ENCODE measurements at places on chromosomes 3 and 15.

DNA sequence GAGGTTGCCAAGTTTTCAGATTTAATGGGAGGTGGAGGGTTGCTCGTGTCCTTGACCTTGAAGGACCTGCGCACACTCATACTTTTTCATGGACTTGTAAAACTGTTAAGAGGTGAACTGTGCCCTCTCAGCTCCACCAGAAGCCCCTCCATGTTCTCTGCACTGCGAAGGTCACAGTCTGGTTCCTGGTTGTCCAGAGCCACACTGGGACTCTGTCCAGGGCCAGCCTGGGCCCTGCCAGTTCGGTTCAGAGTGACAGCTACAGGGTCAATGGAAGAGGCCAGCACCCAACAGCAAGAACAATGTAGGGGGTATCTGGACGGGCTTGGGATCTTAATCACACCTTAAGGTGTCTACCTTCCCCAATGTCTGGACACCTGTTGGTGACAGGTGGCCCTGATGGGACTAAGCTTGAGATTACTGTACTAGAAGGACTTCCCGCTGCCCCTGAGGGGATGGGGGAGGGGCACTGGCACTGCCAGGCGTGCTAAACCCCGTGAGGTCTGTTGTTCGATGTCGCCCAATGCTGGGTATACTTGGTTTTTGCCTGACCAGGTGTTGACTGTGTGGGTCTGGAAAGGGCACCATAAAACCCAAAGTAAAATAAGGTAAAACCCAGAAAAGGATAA lies 34.7 kb downstream of the GRK7 start:
- no peak for DNase-seq

DNA sequence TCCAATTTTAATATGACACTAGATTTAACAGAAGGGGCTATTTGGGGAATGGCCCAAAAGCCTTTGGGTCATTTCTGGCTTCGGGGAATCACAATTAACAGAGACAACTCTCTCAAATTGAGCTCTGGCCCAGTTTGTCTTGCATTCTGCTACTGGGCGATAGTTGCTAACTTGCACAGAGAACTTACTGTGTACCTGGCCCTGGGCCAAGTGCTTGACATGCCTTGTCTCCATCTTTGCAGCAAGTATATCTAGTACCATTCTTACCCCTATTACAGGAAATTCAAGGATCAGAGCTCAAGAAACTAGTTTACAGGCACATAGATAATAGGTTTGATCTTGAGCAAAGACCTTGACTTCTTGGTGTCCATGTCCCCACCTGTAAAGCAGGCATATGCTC lies 175.7 kb downstream of the TMEM108 start:
- no peak for DNase-seq

- DNase-seq: no peak
These were observed 37.7 kb downstream of the MCCC1 start for GRCh38 chr3:183061391-183062172.

GRCh38 chr15:31263751-31264558 lies 62.7 kb upstream of the KLF13 start:
- DNase-seq: peak; percentile 81

GRCh38 chr3:129087138-129087702 lies 26.6 kb downstream of the GP9 start:
- no peak for DNase-seq

DNA sequence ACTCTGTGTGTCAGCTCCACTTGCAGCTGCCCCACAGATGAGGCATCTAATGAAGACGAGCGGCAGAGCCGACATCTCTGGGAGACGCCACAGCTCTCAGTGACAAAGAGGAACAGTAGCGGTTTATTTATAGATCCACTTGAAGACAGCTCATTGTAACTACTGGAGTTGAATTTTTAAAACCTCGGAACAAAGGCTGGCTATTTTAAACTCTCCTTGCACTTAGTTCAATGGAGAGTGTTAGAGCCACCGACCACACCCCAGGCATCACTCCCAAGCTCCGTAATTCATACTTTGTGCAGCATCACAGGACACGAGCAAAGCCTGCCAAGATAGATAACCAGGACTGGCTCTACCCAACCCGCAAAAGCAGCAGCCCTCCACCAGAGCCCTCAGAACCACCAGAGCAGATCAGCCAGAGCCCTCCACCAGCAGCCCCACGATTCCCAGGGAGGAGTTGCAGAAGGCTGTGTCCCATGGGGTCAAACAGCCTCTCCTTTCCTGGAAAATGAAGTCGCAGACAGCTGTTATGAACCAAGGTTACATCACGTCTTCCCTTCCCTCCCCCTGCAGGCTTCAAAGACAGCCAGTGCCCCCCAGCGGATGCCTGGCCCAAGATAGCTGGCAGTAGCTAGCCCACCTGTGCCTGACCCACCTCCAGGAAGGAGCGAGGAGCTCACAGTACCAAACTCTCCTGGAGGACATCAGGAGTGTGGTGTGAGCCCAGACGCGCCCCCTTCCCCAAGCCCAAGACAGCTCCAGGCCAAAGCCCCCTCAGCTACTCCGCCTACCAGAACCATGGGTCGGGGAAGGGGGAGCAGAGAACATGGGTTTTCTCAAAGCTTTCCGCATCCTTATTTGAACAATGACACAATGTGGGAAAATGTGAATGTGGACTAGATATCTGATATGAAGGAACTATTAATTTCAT lies 45.7 kb downstream of the POC1A start:
- DNase-seq: no peak

GRCh38 chr3:155239960-155240359 lies 53.5 kb downstream of the STRIT1 start:
- no peak for DNase-seq

GRCh38 chr3:114556657-114557213 lies 262.9 kb downstream of the TIGIT start:
- no peak for DNase-seq

DNA sequence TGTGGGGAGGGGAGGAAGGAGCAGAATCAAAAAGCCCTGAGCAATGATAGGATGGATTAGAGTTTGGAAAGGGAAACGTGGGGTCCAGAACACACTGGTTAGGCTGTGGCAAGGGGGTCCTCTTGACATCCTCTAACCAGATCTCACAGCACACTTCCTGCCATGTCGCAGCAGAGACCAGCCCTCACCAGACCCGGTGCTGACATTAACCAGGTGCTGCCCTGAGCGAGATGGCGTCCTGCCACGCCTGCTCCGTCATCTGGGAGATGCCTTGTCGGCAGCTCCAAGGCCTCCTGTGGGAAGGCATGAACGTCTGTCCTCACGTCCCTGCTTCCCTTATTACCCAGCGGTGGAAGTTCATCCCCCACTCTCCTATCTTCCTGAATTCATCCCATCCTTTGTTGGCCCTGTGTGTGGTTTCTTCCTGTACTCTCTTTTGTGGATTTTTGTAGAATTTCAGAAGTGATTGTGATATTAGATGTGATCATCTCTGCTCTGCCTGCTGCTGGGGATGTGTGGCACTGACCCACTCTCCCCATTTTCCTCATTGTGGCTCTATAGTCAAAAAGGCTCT lies 29.4 kb upstream of the MYZAP start:
- no peak for DNase-seq

DNA sequence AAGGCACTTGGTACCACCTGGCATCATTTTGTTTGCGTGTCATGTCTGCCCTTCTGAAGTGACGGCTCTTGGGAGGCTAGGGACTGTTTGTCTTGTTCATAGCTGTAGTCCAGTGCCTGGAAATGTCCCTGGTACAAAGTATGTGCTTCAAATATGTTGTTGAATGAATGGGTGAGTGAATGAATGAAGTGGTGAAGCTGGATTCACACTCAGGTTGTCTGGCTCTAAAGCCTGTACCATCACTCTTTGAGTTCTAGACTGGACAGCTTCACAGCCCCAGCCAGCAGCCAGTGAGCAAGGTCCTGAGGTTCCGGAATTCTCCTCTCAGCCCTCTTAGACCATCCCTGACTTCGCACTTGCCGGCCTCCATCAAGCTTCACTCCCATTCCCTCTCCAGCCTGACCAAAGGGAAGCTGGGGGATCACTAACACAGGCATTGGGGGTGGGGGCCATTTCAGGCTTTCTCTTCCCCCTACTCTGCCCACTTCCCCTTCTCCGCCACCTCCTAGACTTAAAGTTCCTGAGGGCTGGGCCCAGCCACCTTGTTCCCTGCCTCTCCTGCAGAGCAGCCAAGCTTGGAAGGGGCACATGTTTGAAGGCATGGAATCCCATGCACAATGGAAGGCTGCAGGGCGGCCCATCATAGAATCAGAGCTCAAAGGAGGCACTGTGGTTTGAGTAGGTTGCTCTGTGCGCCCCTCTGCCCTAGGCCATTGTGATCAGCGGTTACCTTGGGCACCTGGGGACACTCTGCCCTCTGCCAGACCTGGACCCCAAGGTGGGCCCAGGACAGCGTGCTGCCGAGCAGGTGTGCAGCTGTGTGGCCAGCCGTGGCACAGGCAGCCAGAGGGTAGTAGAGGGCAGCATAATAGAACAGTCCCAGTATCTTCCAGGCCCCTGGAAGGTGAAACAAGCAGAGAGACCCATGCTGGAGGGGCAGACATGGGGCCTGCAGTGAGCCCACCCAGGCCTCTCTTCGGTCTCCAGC lies 7.7 kb downstream of the STRA6 start:
- DNase-seq: no peak

- no peak for DNase-seq
These were observed 65.6 kb upstream of the MBNL1 start for GRCh38 chr3:152202976-152203626.

- DNase-seq: no peak
These were observed 158.9 kb downstream of the IGF1R start for GRCh38 chr15:98807262-98807661.

- DNase-seq: no peak
These were observed 348.5 kb downstream of the ERC2 start for GRCh38 chr3:56119575-56120349.

DNA sequence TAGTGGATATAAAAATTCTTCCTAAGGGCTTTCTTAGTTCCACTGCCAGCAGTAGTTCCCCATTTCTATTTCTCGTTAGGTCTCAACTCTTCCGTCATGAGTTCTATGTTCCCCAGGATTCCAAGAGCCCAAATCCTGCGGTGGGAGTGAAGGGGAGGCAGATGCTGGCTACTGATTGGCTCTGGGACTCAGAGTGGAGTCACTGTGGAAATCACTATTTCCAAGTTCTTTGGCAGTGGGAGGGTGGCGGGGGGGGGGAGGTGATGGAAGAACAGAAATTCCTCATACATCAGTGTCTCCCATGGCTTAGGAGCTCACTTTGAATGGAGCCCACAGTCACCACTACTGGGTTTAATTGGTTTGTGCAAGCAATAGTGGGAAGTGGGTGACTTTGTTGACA lies 5.6 kb downstream of the CCR1 start:
- DNase-seq: no peak

GRCh38 chr3:134991003-134991402 lies 195.9 kb downstream of the EPHB1 start:
- DNase-seq: no peak
